ENCODE measurements at places on chromosomes 5 and 9.

DNA sequence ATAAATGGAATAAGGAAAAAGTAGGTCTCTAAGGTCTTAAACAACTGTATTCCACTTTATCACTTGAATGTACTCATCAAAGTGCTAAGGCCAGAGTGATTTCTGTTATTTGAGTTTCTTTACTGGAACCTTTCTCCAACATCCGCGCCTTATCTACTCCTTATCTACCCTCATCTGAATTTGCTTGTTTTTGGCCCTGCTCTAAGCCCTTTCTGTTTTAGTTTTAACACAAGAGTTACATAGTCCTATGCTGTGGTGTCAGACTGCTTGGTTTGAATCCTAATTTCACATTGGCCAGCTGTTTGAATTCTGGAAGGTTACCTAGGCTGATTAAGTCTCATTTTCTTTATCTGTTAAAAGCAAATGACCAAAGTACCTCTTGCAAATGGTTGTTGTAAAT, 128.3 kb downstream of the PCSK5 start:
- H3K27me3 ChIP-seq: no peaks in the 10 kb centered on the region
- H3K4me1 ChIP-seq: peaks cover 6% of the 10 kb centered on the region
- H3K27ac ChIP-seq: no peak overlapping the region
- H3K36me3 ChIP-seq: no peaks in the 10 kb centered on the region
- H3K4me3 ChIP-seq: no peak overlapping the region
- no peak for DNase-seq

DNA sequence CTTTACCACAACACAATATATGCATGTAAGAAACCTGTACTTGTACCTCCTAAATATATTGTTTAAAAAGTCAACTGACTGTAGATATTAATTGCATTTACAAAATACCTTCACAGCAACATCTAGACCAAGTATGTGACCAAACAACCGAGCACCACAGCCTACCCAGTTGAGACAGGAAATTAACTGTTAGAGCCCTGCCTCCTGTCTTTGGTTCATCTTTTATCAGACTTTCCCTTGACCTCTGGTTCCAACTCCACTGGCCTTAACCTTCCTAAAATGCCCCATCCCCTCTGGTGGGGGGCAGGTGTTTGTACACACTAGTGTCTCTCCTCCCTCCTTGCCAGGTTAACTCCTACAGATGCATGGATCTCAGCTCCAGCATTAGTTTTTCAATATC, 155.0 kb upstream of the PANK3 start:
- H3K36me3 ChIP-seq: no peaks in the 10 kb centered on the region
- no peak overlapping the region for H3K4me3 ChIP-seq
- H3K27ac ChIP-seq: no peak overlapping the region
- no peaks in the 10 kb centered on the region for H3K27me3 ChIP-seq
- H3K4me1 ChIP-seq: no peaks in the 10 kb centered on the region

GRCh38 chr5:52728686-52729085, 59.0 kb upstream of the ITGA1 start:
- H3K36me3 ChIP-seq: no peaks in the 10 kb centered on the region
- H3K27ac ChIP-seq: peak overlapping the region; percentile 41
- peaks cover 26% of the 10 kb centered on the region for H3K4me1 ChIP-seq
- no peaks in the 10 kb centered on the region for H3K27me3 ChIP-seq
- no peak for DNase-seq

GRCh38 chr9:23731353-23731752, 94.7 kb downstream of the ELAVL2 start:
- H3K4me1 ChIP-seq: no peaks in the 10 kb centered on the region
- DNase-seq: no peak
- no peak overlapping the region for H3K4me3 ChIP-seq
- no peaks in the 10 kb centered on the region for H3K27me3 ChIP-seq
- H3K27ac ChIP-seq: no peak overlapping the region

GRCh38 chr9:98109052-98109451, 10.0 kb downstream of the TRIM14 start:
- peak overlapping the region; percentile 97 for H3K27ac ChIP-seq
- peaks cover 44% of the 10 kb centered on the region for H3K36me3 ChIP-seq
- peaks cover 72% of the 10 kb centered on the region for H3K4me1 ChIP-seq
- peak overlapping the region; percentile 62 for H3K4me3 ChIP-seq

GRCh38 chr5:124583469-124584350, 162.7 kb downstream of the ZNF608 start:
- H3K27me3 ChIP-seq: no peaks in the 10 kb centered on the region
- no peaks in the 10 kb centered on the region for H3K36me3 ChIP-seq
- H3K27ac ChIP-seq: no peak overlapping the region

DNA sequence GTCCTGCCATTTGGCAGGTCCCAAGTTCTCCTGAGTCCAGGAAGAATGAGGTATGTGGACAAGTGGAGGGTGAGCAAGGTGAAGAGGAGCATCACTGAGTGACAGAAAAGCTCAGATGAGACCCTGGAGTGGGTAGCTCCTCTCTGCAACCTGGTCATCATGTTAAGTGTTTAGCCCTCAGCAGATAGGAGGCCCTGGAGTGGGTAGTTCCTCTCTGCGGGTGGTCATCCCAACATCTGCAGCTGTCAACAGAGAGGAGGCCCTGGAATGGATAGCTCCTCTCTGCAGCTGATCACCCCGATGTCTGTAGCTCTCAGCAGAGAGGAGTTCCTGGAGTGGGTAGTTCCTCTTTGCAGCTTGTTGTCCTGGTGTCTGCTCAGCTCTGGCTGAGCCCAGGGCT, 48.4 kb downstream of the NDUFAF2 start:
- H3K36me3 ChIP-seq: no peaks in the 10 kb centered on the region
- H3K27me3 ChIP-seq: no peaks in the 10 kb centered on the region
- DNase-seq: no peak
- no peak overlapping the region for H3K27ac ChIP-seq
- peaks cover 8% of the 10 kb centered on the region for H3K4me1 ChIP-seq

- H3K4me1 ChIP-seq: no peaks in the 10 kb centered on the region
- DNase-seq: no peak
- peaks cover 4% of the 10 kb centered on the region for H3K36me3 ChIP-seq
These were observed 249.6 kb downstream of the FANCC start for GRCh38 chr9:95067897-95068296.

DNA sequence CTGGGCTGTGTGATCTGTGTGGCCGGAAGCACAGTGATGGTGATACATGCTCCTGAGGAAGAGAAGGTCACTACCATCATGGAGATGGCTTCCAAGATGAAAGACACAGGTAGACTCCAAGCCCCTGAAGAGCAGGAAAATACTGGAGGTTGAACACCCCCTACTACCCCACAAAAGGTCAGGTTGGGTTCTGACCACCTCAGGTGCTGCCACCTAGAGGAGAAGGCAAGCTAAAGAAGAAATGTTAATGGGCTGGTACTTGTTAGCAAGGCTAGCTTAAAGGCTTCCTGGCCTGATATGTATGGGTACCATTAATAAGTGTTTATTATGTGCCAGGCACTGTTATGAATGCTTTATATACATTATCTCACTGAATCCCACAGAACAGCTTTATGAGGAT, 11.7 kb downstream of the NIPAL4 start:
- no peaks in the 10 kb centered on the region for H3K4me1 ChIP-seq
- H3K36me3 ChIP-seq: peaks cover 2% of the 10 kb centered on the region
- no peak for DNase-seq
- H3K27me3 ChIP-seq: no peaks in the 10 kb centered on the region
- H3K4me3 ChIP-seq: no peak overlapping the region
- no peak overlapping the region for H3K27ac ChIP-seq

DNA sequence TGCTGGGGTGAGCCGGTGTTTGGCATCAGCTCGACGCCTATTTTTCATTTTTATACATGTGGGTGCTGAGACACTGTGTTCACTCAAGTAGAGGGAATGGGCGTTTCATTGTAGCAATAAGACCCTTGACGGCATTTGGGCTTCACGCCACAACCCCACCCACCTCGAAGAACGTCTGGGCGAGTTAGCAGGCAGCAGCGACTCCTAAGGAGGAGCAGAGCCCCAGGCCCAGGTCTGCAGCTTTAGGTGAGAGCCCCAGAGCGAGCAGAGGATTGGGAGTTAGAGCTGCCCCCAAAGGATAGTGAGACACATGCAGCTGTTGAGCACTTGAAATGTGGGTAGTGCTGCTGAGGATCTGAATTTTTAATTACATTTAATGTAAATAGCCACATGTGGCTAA, 1.6 kb upstream of the ZFP62 start:
- H3K36me3 ChIP-seq: peaks cover 20% of the 10 kb centered on the region
- no peak overlapping the region for H3K27ac ChIP-seq
- no peak for DNase-seq

- no peak for DNase-seq
- no peaks in the 10 kb centered on the region for H3K27me3 ChIP-seq
- H3K4me3 ChIP-seq: no peak overlapping the region
- H3K36me3 ChIP-seq: no peaks in the 10 kb centered on the region
These were observed 201.6 kb upstream of the IRX1 start for GRCh38 chr5:3393920-3394597.

DNA sequence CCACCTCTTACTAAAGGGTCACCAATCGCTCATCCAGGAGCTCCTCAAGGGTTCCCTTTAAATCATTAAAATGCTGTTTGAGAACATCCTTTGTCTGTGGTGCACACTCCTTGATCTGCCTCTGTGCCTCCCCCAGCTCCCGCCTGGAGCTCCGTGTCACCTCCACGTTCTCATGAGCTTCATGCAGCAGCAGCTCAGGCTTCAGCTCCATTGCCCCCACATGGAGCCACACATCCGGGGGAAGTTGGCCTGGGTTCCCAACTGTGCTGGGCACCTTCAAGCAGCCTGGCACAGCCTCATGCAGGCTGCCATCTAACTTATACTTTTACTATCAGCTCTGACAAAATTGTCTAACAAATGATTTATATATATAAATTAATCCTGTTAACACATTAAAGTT, 585.8 kb upstream of the FAM174A start:
- H3K4me3 ChIP-seq: no peak overlapping the region
- H3K36me3 ChIP-seq: no peaks in the 10 kb centered on the region
- no peaks in the 10 kb centered on the region for H3K27me3 ChIP-seq
- H3K27ac ChIP-seq: no peak overlapping the region

DNA sequence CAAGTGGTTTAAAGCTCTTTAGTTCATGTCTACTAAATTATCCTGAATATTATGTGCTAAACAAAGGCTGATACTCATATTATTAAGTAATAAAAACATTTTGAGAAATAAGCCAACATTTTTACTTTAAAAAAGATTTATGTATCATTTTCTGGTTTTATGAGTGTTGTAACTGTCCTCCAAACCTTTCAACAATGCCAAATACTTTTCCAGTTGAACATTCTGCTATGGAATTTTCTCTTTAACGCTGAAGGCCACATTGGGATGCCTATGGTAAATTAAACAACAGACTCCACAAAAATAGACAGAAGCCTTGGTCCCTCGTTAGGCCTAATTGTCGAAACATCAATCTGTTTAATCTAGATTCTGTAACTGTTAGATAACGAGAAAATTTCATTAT, 131.3 kb downstream of the GLIS3 start:
- no peak overlapping the region for H3K27ac ChIP-seq
- H3K4me3 ChIP-seq: no peak overlapping the region
- no peaks in the 10 kb centered on the region for H3K4me1 ChIP-seq
- no peaks in the 10 kb centered on the region for H3K36me3 ChIP-seq
- H3K27me3 ChIP-seq: no peaks in the 10 kb centered on the region

DNA sequence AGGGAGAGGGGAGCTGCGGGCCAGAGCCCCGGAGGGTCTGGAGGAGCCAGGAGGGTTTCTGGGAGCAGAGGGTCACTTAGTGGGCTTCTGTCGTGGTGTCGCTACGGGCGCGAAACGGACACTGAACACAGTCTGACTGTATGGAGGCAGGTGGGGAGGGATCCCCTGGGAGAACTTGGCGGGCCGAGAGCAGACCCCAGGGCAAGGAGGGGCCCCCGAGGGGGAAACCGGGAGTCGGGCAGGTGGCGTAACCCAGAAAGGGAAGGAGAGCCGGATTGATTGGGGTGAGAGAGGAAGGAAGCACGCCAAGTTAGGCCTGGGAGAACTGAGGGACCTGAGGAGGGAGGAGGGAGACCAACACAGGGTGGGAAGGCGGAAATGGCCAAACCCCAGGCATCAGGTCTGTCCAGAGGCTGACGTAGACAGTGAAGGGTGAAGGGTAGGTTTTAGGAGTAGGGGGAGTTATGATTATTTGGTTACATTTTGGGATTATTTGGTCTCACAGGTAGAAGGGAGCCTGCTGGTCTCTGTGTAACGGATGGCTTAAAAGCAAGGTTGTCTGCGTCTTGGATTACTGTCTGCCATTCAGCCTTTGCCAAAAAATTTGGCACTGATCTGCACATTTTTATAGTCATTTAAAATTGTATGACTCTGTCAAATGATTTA, 3.3 kb upstream of the MSMP start:
- peaks cover 22% of the 10 kb centered on the region for H3K4me1 ChIP-seq
- H3K36me3 ChIP-seq: peaks cover 13% of the 10 kb centered on the region
- peak overlapping the region; percentile 96 for H3K27ac ChIP-seq
- H3K4me3 ChIP-seq: peak overlapping the region; percentile 91
- DNase-seq: no peak

DNA sequence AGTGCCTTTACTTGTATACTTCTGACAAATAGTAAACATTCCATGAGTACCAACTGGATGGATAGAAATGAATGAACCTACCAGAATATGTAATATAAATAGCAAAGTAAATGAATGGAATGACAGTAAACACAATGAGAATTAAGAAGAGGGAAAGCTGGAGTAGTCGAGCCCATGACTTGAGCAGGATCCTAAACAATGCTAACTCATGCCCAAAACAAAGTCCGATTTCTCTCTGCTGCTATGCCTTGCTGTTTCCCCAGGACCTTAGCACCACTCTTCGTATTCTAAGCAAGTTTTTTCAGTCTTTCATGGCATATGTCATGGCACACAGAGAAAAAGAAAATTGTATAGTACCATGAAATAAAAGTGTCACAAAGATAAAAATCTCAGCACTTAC, 1.8 kb downstream of the XPA start:
- H3K4me3 ChIP-seq: peak overlapping the region; percentile 87
- H3K27me3 ChIP-seq: no peaks in the 10 kb centered on the region
- H3K27ac ChIP-seq: peak overlapping the region; percentile 95
- H3K36me3 ChIP-seq: peaks cover 27% of the 10 kb centered on the region

GRCh38 chr5:169801324-169801777, 164.3 kb downstream of the DOCK2 start:
- H3K27ac ChIP-seq: no peak overlapping the region
- DNase-seq: no peak
- no peaks in the 10 kb centered on the region for H3K27me3 ChIP-seq
- no peak overlapping the region for H3K4me3 ChIP-seq
- H3K36me3 ChIP-seq: peaks cover 31% of the 10 kb centered on the region

DNA sequence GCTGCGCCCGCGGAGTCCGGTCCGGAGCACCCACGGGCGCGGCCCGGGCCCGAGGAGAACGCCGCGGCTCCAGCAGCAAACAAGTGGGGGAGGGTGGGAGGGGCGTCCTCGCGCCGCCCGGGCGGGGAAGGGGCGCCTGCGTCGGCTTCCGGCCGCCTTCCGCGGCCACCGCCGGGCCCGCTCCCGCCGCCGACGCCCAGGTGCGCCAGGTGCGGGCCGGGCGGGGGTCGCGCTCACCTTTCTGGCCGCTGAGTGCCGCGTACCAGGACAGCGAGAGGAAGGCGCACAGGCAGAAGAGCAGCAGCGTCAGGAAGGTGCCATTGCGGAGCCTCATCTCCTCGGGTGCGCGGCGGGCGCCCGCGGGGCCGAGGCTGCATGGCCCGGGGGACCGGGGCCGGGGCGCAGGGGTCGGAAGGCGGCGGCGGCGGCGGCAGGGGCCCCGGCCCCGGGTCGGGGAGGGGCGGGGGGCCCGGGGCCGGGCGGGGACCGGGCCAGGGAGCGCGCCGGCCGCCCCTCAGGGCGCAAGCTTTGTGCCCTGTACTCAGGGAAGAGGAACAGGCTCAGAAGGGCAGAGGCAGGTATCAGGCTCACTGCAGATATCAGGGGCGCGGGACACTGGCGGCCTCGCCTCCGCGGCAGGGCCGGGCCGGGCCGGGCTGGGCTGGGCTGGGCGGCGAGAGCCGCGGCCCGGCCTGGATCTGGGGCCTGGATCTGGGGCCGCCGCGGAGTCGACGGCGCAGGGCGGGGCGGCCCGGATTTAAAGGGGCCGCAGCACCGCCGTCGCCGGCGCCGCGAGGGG, at the start of gene MGAT4B:
Gene MGAT4B, minus strand, starts transcription at position 617 of the 799 bp plus-strand sequence. Its CDS starts 283 bp downstream, at position 334.
- H3K4me3 ChIP-seq: peak within 1 kb of the TSS; percentile 87
- peaks cover 23% of the 10 kb centered on the region for H3K4me1 ChIP-seq
- peak; percentile 50 for DNase-seq
- H3K36me3 ChIP-seq: peaks cover 21% of the 10 kb centered on the region
- no peaks in the 10 kb centered on the region for H3K27me3 ChIP-seq
